ENCODE measurements at places on chromosomes 11 and 22. TPM values are rescaled to one million over a fixed set of nuclear protein-coding genes. Genes with fewer than 3 reads are reported as not detected.

Gene CCDC87
- polyA plus RNA-seq, result not detected

Gene OR8B8
- 0.35 TPM for polyA plus RNA-seq

Gene TSPAN4
- polyA plus RNA-seq, result not detected

Gene COMT
- 38.5 TPM for polyA plus RNA-seq

Gene MS4A7
- not detected for polyA plus RNA-seq

Gene DRAP1
- 32.5 TPM for polyA plus RNA-seq
